Naive thymus-derived CD4-positive, alpha-beta T cell (primary cell): ENCODE measurements at places on chromosomes 5 and 9.

GRCh38 chr5:147321569-147321968, 86.7 kb downstream of the STK32A start:
- no peaks in the 10 kb centered on the region for H3K36me3 ChIP-seq
- H3K27ac ChIP-seq: no peak overlapping the region
- DNase-seq: no peak

- no peaks in the 10 kb centered on the region for H3K27me3 ChIP-seq
- DNase-seq: no peak
- no peaks in the 10 kb centered on the region for H3K4me1 ChIP-seq
- H3K36me3 ChIP-seq: no peaks in the 10 kb centered on the region
- no peak overlapping the region for H3K4me3 ChIP-seq
- H3K27ac ChIP-seq: no peak overlapping the region
Observed at GRCh38 chr9:121950441-121950840, 142.7 kb downstream of the TTLL11 start.

DNA sequence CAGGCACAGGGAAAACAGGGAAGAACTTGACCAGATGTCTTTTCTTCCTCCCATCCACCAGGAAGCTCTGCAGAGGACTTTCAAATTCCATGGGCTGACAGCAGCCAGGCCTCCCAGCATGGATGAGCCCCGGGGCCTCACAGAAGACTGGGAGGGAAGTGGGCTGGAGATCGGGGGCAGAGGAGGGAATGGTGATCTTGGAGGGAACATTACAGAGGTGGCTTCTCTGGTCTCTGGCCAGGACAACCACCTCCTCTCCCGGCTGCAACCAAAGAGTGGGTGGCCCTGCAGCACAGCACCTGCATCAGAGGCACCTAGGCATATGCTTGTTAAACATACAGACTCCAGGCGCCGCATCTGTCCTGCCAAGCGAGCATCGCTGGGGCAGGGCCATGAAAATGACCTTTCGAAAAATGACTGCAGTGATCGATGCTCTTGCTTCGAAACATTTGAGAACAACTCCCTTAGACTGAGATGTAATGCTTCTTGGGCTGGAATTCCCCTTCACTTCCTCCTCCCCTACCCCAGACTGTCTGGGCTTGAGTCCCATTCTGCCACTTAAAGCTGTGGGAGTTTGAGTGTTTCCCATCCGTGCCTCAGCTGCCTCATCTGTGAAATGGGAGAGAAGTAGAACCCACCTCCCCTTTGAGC, 68.7 kb upstream of the UNC5A start:
- no peak overlapping the region for H3K4me3 ChIP-seq
- no peak overlapping the region for H3K27ac ChIP-seq
- H3K27me3 ChIP-seq: no peaks in the 10 kb centered on the region
- peaks cover 7% of the 10 kb centered on the region for H3K4me1 ChIP-seq
- DNase-seq: no peak
- no peaks in the 10 kb centered on the region for H3K36me3 ChIP-seq

DNA sequence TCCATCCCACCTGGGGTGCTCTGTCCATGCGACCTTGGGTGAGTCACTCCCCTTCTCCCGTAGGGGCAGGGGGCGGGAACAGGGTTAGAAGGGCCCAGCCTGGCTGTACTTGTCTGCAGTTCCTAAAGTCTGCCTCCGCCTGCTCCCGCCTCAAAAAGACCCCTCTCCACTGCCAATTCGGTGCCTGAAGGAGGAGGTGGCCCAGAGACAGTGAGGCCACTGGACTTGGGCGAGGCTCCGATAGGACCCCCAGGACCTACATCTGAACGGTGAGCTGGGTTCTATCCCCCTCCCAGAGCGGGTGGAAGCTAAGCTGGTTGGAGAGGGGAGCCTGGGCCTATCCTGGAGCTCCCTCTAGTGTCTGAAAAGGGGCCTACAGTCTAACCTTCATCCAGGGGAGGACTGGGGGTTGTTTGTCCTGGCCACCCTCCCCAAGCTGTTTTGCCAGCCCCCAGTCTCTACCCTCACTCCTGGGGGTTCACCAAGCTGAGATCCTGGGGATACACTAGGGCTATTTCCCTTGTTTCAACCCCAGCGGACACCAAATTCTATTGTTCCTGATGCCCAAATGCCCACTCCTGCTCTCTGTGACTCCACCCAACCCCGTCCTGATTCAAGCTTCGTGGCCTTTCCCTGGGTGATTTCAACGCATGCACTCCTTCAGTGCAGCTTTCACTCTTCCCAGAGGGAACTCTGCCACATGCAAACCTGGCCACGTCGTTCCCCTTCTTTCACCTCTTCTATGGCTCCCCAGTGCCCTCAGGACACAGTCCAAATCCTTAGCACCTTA, 6.1 kb upstream of the CRB2 start:
- H3K36me3 ChIP-seq: no peaks in the 10 kb centered on the region
- H3K4me3 ChIP-seq: no peak overlapping the region
- no peaks in the 10 kb centered on the region for H3K27me3 ChIP-seq
- H3K27ac ChIP-seq: no peak overlapping the region

DNA sequence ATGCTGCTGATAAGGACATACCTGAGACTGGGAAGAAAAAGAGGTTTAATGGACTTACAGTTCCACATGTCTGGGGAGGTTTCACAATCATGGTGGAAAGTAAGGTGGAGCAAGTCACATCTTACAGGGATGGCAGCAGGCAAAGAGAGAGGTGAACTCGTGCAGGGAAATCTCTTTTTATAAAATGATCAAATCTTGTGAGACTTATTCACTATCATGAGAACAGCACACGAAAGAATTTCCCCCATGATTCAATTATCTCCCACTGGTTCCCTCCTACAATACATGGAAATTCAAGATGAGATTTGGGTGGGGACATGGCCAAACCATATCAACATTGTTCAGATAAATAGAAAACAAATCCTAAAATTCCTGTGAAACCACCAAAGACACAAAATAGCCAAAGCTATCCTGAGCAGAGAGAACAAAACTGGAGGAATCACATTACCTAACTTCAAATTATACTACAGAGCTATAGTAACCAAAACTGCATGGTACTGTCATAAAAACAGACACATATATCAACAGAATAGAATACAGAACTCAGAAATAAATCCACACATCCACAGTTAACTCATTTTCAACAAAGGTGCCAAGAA, 230.5 kb upstream of the TRIM32 start:
- H3K4me3 ChIP-seq: no peak overlapping the region
- no peak overlapping the region for H3K27ac ChIP-seq
- H3K36me3 ChIP-seq: no peaks in the 10 kb centered on the region
- no peaks in the 10 kb centered on the region for H3K27me3 ChIP-seq

DNA sequence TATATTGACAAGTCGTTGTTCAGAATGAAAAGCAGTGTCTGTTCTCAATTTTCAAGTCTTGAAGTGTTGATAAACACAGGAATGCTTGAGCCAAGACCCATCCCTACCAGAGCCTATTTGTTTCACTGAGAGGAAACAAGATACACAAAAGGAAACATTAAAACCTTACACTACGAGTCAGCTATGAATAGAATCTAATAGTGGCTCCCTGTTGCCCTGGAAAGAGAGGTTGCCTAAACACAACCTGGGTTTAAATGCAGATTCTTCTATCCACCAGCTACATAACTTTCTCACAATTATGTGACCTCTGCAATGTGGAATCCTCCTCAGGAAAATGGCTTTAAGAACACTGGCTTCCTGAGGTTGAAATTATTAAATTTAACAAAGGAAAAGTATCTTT, 29.1 kb upstream of the BNC2 start:
- no peak overlapping the region for H3K4me3 ChIP-seq
- no peaks in the 10 kb centered on the region for H3K4me1 ChIP-seq
- no peaks in the 10 kb centered on the region for H3K27me3 ChIP-seq
- H3K36me3 ChIP-seq: no peaks in the 10 kb centered on the region
- no peak overlapping the region for H3K27ac ChIP-seq

DNA sequence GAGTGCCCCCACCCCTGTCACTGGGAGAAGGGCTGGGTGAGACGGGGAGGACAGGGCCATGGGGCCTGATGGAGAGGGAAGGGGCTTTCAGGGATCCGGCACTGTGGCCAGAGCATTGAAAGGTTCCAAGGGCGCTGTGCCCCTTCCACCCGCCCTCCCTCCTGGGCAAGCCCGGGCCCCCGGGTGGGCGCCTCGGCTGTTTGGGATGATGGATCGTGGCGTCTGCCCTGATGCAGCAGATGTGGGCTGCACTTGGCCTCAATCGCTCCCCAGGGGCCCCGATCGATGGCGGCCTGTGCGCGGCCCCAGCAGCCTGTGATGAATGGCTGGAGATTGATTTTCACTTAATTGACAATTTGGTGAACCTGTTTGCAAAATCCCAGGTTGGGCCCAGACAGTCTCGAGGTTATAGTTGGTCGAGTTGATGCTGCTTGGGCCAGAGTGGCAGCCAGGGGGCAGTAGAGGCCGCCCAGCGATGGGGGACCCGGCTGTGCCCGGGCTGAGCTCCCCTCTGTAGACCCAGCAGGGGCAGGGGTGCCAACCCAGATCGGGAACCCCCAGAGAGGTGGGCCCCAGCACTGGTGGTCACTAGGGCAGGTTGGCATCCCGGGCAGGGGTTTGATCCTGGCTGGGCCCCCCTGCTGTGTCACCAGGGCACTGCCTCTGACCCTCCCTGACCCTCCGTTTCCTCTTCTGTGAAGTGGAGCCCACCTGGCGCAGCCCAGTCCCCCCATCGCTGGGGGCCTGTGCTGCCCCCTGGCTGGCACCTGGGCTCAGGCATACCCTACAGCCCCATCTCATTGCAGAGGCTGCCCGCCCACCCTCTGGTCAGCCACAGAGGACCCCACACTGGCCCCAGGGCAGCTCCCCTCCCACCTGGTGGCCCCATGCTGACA, 34.7 kb downstream of the LHX3 start:
- no peaks in the 10 kb centered on the region for H3K36me3 ChIP-seq
- H3K4me1 ChIP-seq: no peaks in the 10 kb centered on the region
- no peak overlapping the region for H3K4me3 ChIP-seq
- no peaks in the 10 kb centered on the region for H3K27me3 ChIP-seq
- DNase-seq: peak; percentile 24

- H3K36me3 ChIP-seq: no peaks in the 10 kb centered on the region
- H3K27ac ChIP-seq: no peak overlapping the region
- H3K4me3 ChIP-seq: no peak overlapping the region
- H3K4me1 ChIP-seq: no peaks in the 10 kb centered on the region
- H3K27me3 ChIP-seq: no peaks in the 10 kb centered on the region
- no peak for DNase-seq
Observed at GRCh38 chr5:2453781-2454180, 297.7 kb downstream of the IRX2 start.

DNA sequence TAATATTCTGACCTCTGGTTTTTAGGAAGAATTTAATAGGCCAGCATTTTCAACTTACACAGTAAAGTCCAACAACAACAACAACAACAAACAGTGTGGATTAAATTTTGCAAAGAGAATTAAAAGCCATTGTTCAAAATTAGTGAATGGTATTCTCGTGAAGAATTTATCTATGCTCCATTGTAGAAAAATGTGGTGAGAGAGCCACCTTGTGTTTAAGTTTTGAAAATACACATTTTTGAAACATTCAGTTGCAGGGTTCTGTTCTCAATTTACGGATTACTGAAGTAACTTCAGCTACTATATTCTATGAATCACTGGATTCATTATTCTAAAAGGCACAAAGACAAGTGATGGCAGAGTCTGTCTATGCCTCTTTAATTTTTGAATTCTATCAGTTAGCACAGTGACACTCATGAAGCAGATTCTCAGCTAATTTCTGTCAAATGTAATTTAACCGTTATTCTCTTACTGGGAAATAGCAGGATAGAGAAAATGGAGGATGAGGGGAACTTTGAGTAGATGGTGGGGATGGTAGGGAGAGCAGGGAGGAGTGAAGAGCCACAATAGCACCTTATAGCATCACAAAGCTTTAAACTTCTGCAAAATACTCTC, 11.0 kb downstream of the CCDC152 start:
- no peaks in the 10 kb centered on the region for H3K4me1 ChIP-seq
- no peaks in the 10 kb centered on the region for H3K27me3 ChIP-seq
- no peak overlapping the region for H3K27ac ChIP-seq
- H3K36me3 ChIP-seq: no peaks in the 10 kb centered on the region
- H3K4me3 ChIP-seq: no peak overlapping the region
- DNase-seq: peak; percentile 2

- H3K36me3 ChIP-seq: no peaks in the 10 kb centered on the region
- peaks cover 4% of the 10 kb centered on the region for H3K27me3 ChIP-seq
Observed at GRCh38 chr9:96067004-96067403, 191.5 kb downstream of the ERCC6L2 start.

GRCh38 chr5:3276896-3277295, 318.7 kb upstream of the IRX1 start:
- H3K36me3 ChIP-seq: no peaks in the 10 kb centered on the region
- no peak overlapping the region for H3K4me3 ChIP-seq
- H3K27ac ChIP-seq: no peak overlapping the region
- H3K27me3 ChIP-seq: no peaks in the 10 kb centered on the region
- H3K4me1 ChIP-seq: no peaks in the 10 kb centered on the region

DNA sequence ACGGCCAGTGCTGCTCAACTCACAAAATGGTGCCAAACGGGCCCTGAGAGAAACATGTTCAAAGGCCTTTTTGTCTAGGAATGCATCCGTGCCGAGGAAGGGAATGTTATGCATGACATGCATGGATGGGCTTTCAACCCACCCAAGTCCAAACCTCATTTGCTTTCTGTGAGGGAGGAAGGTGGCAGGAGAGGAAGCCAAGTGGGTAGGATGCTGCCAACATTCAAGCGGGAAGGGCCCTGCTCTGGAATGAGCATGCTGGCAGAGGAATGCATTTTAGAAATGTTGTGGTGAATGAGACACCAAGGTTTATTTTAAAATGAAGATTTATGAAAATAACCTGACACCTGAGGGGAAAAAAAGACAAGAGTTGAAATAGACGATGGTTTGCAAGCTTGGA, 479.1 kb downstream of the CCDC171 start:
- no peaks in the 10 kb centered on the region for H3K36me3 ChIP-seq
- no peak overlapping the region for H3K27ac ChIP-seq
- no peaks in the 10 kb centered on the region for H3K4me1 ChIP-seq
- H3K27me3 ChIP-seq: no peaks in the 10 kb centered on the region
- no peak overlapping the region for H3K4me3 ChIP-seq

GRCh38 chr5:68748101-68748500, 345.7 kb upstream of the SLC30A5 start:
- no peaks in the 10 kb centered on the region for H3K36me3 ChIP-seq
- no peak for DNase-seq
- H3K4me3 ChIP-seq: no peak overlapping the region
- H3K27me3 ChIP-seq: no peaks in the 10 kb centered on the region
- no peaks in the 10 kb centered on the region for H3K4me1 ChIP-seq

DNA sequence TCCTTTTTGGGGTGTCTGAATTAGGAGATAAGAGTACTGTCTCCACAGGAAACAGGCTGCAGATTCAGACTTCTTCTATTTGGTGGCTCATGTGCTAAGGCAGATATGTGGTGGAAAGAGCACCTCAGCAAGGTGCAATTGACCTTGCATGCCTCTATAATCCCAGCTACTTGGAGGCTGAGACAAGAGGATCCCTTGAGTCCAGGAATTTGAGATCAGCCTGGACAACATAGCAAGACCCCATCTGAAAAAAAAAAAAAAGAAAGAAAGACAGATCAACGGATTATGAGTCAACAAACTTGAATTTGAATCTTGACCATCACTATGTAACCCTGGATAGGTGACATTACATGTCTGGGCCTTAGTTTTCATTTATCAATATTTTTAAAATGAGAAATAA, 44.4 kb downstream of the RFK start:
- no peaks in the 10 kb centered on the region for H3K36me3 ChIP-seq
- no peak overlapping the region for H3K27ac ChIP-seq
- H3K27me3 ChIP-seq: no peaks in the 10 kb centered on the region
- no peak for DNase-seq
- no peak overlapping the region for H3K4me3 ChIP-seq
